Activated CD4-positive, CD25-positive, alpha-beta regulatory T cell treated with anti-CD3 and anti-CD28 coated beads, Interleukin-2, amount 50 U/mL, for 72 hours (primary cell): ENCODE measurements at places on chromosomes 6 and 20.

DNA sequence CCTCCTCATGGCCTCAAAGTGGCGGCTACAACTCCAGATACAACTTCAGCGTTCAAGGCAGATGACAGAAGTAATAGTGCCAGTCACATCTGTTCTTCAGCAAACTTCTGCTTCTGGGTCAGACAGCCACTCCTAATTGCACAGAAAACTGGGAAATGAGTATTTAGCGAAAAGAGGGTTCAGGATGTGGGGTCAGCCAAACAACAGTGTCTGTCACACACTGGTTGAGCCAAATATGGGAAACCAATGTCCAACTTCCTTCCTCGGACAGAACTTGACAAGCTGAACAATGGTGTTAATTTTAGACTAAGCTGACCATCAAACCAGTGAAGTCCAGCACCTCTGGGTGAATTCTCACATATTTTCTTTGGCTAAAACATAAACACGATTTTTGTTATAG lies 22.1 kb downstream of the NUDT3 start:
- no peak for DNase-seq

GRCh38 chr20:53494753-53495152 lies 98.9 kb downstream of the ZNF217 start:
- DNase-seq = no peak

- DNase-seq = no peak
These were observed 16.6 kb downstream of the DCDC2 start for GRCh38 chr6:24340998-24341938.

DNA sequence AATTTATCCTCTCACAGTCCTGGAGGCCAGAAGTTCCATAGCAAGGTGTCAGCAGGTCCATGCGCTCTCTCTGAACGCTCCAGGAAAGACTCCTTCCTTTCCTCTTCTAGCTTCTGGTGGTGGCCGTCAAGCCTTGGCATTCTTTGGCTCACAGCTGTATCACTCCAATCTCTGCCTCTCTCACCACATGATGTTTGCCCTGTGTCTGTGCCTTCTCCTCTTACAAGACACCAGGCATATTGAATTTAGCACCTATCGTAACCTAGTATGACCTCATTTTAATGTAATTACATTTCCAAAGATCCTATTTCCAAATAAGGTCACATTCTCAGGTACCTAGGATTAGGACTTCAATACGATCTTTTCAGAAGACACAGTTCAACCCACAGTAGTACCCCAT lies 428.5 kb downstream of the CD83 start:
- DNase-seq = no peak
